Aorta (tissue), 5 donors: ENCODE measurements at places on chromosomes 3 and 15. TPM values are rescaled to one million over a fixed set of nuclear protein-coding genes. Genes with fewer than 3 reads are reported as not detected.

The FANCD2OS gene
- not detected for polyA plus RNA-seq

The ZKSCAN7 gene
- polyA plus RNA-seq, result 2.1 TPM

The CD86 gene
- 6.3 TPM for polyA plus RNA-seq

The UNC13C gene
- polyA plus RNA-seq, result 0.18 TPM

The RPL35A gene
- 3,399 TPM for polyA plus RNA-seq

The PRR23E gene
- not detected for polyA plus RNA-seq

The CD200 gene
- polyA plus RNA-seq, result 15.8 TPM

The THRB gene
- polyA plus RNA-seq, result 25.9 TPM

The SMAD6 gene
- 7.1 TPM for polyA plus RNA-seq

The A4GNT gene
- polyA plus RNA-seq, result not detected

The HYAL1 gene
- 1.6 TPM for polyA plus RNA-seq

The ERICH6 gene
- polyA plus RNA-seq, result not detected

The HYKK gene
- polyA plus RNA-seq, result 0.88 TPM

The MOBP gene
- polyA plus RNA-seq, result 0.03 TPM

The GADL1 gene
- polyA plus RNA-seq, result 1.4 TPM

The TRIM42 gene
- not detected for polyA plus RNA-seq

The GOLGA8T gene
- polyA plus RNA-seq, result not detected

The CYP8B1 gene
- polyA plus RNA-seq, result 0.10 TPM

The LMAN1L gene
- 0.15 TPM for polyA plus RNA-seq

The FBLN2 gene
- 16.7 TPM for polyA plus RNA-seq

The TMIE gene
- 1.00 TPM for polyA plus RNA-seq

The FRMD5 gene
- 0.88 TPM for polyA plus RNA-seq

The GPR149 gene
- polyA plus RNA-seq, result not detected

The C3orf49 gene
- polyA plus RNA-seq, result not detected

The ZNF502 gene
- polyA plus RNA-seq, result 5.4 TPM

The ECE2 gene
- not detected for polyA plus RNA-seq

The STARD5 gene
- polyA plus RNA-seq, result 3.6 TPM

The CACNA2D2 gene
- polyA plus RNA-seq, result 0.75 TPM

The UCN2 gene
- polyA plus RNA-seq, result 6.8 TPM

The TARS3 gene
- polyA plus RNA-seq, result 2.8 TPM

The EBLN2 gene
- polyA plus RNA-seq, result 0.92 TPM

The GRAMD2A gene
- 0.20 TPM for polyA plus RNA-seq

The LSAMP gene
- not detected for polyA plus RNA-seq

The WNT5A gene
- polyA plus RNA-seq, result 0.13 TPM

The CSPG5 gene
- 0.33 TPM for polyA plus RNA-seq
